ENCODE measurements at places on chromosomes 5 and 9. TPM values are rescaled to one million over a fixed set of nuclear protein-coding genes. Genes with fewer than 3 reads are reported as not detected.
A peak's percentile ranks its signal among the peaks of the same experiment; 100 is the strongest.

Gene KIF4B
- under 0.01 TPM for total RNA-seq

Gene IFNA21
- total RNA-seq: not detected

Gene TAF1L
- total RNA-seq: under 0.01 TPM

Gene NDST1
- total RNA-seq: 18.2 TPM

Gene SCGB3A2
- not detected for total RNA-seq

Gene CDC14B
- 46.0 TPM for total RNA-seq

Gene SLC36A2
- total RNA-seq: not detected

Gene GDF9
- under 0.01 TPM for total RNA-seq

Gene PCDHA12
- 0.50 TPM for total RNA-seq

Gene SLC46A2
- not detected for total RNA-seq

Gene PITX1
- 3.1 TPM for total RNA-seq

Gene ANKS6
- total RNA-seq: 9.6 TPM

DNA sequence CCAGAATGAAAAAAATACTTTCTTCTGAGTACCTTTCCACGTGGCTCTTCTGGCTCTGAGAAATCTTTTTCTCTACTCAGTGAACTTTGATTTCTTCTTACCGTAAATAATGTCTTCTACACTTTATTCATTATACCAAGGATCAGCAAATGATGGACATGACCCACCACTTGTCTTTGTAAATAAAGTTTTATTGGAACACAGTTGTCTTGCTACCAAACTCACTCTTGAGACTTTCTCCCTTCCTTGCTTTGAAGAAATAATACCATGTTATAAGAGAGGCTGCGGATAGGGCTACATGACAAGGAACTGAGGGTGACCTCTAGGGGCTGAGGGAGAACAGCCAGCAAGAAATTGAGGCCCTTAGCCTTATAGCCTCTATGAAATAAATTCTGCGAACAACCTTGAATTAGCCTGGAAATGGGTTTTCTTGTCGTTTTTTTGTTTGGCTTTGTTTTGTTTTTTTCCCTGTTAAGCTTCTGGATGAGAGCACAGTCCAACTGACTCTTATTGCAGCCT, 212.5 kb downstream of the COMMD10 start:
- no peak for DNase-seq

GRCh38 chr5:137395011-137395755, 103.9 kb downstream of the SPOCK1 start:
- no peak for DNase-seq

- DNase-seq: peak; percentile 92
Measured at GRCh38 chr5:110386782-110387181, 339.7 kb downstream of the TMEM232 start.

- no peak for DNase-seq
Measured at GRCh38 chr5:171841984-171842776, 56.6 kb downstream of the SMIM23 start.

GRCh38 chr9:132810314-132810713, 67.8 kb downstream of the AK8 start:
- DNase-seq: no peak

DNA sequence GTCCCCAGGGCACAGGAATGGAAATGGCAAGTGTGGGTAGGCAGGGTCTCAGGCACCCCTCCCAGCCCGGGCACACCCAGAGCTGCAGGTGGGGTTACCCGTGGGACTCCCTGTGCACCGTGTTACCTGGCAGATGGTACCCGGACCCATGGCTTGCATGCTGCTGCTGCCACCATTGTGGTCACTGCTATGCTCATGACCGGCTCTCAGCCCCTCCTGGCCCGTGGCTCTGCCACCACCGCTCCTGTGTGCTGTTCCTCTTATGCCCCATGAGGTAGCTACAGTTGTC, 21.7 kb upstream of the HMCN2 start:
- no peak for DNase-seq

DNA sequence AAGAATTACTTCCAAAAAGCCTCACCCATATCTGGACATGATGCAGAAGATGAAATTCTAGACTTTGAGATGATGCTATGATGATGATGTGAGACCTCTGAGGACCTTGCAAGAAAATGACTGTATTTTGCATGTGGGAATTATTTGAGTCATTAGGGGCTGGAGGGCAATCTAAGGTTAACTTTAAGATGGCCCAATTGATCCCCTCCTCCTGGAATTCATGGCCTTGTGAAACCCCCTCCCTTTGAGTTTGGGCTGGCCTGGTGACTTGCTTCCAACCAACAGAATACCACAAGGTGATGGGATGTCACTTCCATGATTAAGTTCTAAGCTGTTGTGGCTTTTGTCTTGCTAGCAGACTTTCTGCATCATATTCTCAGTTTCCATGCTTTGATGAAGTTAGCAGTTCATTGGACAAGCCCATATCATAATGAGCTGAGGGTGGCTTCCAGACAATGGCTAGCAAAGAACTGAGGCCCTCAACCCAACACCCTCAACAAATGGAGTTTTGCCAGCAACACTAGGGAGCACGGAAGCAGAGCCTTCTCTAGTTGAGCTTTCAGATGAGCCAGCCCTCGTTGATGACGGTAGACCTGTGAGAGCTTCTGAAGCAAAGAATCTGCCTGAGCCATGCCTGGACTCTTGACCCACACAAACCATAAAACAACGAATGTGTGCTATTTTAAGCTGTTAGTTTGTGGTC, 7.4 kb upstream of the AMACR start:
- DNase-seq: no peak

GRCh38 chr5:73987915-73988314, 361.9 kb downstream of the ARHGEF28 start:
- peak; percentile 38 for DNase-seq

GRCh38 chr9:134653259-134654009, 11.8 kb downstream of the COL5A1 start:
- no peak for DNase-seq

GRCh38 chr5:56183506-56183905, 49.6 kb downstream of the ANKRD55 start:
- DNase-seq: peak; percentile 98

DNA sequence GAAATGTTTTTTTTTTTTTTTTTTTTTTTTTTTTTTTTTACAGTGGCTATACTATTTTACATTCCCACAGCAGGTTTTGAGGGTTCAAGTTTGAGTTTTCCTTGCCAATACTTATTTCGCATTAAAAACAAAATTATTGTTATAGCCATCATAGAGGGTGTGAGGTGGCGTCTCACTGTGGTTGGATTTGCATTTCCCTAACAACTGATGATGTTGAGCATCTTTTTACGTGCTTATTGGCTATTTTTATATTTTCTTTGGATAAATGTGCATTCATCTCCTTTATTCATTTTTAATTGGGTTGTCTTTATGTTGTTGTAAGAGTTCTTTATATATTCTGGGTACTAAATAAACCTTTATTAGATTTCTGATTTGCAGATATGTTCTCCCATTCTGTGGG, 18.9 kb upstream of the UBLCP1 start:
- DNase-seq: no peak

DNA sequence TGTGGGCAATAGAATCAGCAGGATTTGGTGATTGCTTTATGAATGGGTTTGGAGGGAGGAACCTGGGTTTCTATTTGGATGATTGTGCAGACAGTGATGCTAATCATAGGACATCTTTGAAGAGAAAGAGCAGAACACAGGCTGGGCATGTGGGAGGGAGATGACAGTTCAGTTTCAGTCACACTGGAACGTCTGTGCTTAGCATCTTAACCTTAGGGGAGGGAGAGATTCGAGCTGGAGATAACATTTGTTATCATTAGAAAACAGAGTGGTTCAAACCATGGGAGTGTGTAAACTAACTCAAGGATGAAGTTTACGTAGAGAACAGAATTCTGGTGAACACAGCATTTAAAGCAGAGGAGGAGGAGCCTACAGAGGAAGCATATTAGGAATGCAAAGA, 138.6 kb upstream of the PPP2R2B start:
- DNase-seq: no peak

GRCh38 chr5:118486647-118487225, 501.6 kb downstream of the DTWD2 start:
- no peak for DNase-seq

GRCh38 chr9:134496413-134497282, 145.0 kb upstream of the COL5A1 start:
- DNase-seq: peak; percentile 81

- DNase-seq: no peak
Measured at GRCh38 chr9:21470126-21470525, 12.0 kb downstream of the IFNE start.

GRCh38 chr5:107457138-107457537, 213.6 kb downstream of the EFNA5 start:
- DNase-seq: no peak

GRCh38 chr5:39547553-39548154, 122.9 kb upstream of the DAB2 start:
- DNase-seq: peak; percentile 63

- DNase-seq: no peak
Measured at GRCh38 chr9:110864011-110864410, 174.3 kb downstream of the LPAR1 start.

- DNase-seq: no peak
Measured at GRCh38 chr5:54615381-54615780, 97.8 kb downstream of the SNX18 start.

GRCh38 chr5:179281694-179282093, 63.6 kb downstream of the ADAMTS2 start:
- no peak for DNase-seq

- DNase-seq: no peak
Measured at GRCh38 chr9:117412006-117412715, 2.7 kb downstream of the ASTN2 start.

- no peak for DNase-seq
Measured at GRCh38 chr5:129803403-129803802, 55.5 kb downstream of the MINAR2 start.

- no peak for DNase-seq
Measured at GRCh38 chr5:158698023-158698639, 401.6 kb downstream of the EBF1 start.

- DNase-seq: peak; percentile 36
Measured at GRCh38 chr5:66860199-66860975, 264.2 kb downstream of the MAST4 start.

GRCh38 chr5:175659546-175660253, 1.8 kb downstream of the HRH2 start:
- no peak for DNase-seq

DNA sequence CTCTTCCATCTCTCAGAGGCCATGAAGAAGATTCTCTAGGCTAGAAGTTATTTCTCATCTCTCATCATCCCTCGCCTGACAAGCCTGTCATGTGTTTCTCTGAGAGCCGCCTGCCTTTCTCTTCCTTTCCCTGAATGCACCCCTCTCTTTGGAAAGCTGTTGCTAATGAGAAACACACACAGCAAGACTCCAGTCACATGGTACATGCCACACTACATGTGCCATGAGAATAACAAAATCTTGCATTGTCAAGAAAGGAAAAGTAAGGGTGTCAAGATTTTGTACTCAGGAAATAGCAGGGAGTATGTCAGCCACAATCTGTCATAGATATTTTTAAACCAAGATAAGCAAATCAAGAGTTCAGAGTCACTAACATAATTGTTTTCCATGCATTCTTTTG, 8.9 kb downstream of the AGXT2 start:
- peak; percentile 15 for DNase-seq

DNA sequence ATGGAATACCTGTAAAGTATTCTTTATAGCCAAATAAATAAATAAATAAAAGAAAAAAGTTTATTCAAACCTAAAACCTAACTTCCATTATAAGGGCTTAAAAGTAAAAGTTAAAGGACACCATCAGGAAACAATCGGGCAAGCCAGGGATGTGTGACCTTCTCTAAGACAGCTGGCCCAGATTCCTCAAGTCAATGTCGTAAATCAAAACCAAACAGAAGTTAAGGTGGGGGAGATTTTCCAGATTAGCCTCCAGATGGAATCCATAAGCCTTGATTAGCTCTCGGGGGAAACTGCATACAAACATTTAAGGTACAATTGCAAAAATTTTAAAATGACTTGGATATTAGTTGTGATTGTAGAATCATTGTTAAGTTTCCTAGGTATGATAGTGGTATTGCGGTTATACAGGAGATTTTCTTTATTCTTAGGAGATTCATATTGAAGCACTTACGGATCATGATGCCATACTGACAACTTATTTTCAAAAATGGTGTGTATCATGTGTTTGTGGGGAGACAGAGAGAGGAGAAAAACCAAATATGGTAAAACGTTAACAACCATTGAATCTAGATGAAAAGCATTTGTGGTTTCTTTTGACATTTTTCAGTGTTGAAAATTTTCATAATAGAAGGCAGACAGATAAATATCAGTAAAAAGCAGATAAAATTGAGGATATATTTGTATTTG, 21.5 kb upstream of the MGAT1 start:
- DNase-seq: no peak

DNA sequence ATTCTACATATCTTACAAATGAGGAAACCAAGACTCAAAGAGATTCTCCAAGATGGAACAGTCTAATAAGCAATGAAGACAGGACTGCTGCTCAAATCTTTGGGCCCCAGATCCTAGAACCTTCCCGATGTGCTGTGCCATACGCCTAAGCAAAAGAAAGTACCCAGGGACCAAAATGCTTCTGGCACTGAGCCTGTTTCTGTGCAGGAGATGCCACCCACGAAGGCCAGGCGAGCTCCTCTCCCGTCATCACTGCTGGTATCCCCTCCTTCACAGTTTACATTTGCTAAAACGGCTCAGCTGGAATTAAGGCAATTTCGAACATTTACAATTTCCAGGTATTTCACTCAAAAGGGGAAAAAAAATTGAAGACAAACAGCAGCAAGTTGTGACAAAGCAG, 277.5 kb downstream of the DENND1A start:
- no peak for DNase-seq

- peak; percentile 69 for DNase-seq
Measured at GRCh38 chr5:176151281-176151680, 86.9 kb upstream of the SIMC1 start.

Measured in fibroblast of lung (primary cell).